ENCODE measurements at places on chromosomes 4 and X. TPM values are rescaled to one million over a fixed set of nuclear protein-coding genes. Genes with fewer than 3 reads are reported as not detected.

The MBNL3 gene
- 7.0 TPM for total RNA-seq

The SMARCA1 gene
- total RNA-seq: 31.1 TPM

The FGB gene
- not detected for total RNA-seq

The STATH gene
- not detected for total RNA-seq

The VCX2 gene
- not detected for total RNA-seq

The MAGEA10 gene
- not detected for total RNA-seq

The NLGN4X gene
- 0.49 TPM for total RNA-seq

The GRIA3 gene
- total RNA-seq: 0.18 TPM

The HTT gene
- total RNA-seq: 32.7 TPM

The RNF175 gene
- total RNA-seq: not detected

The TIGD2 gene
- total RNA-seq: 5.2 TPM

The SHROOM2 gene
- total RNA-seq: 0.49 TPM

The FOXR2 gene
- total RNA-seq: not detected

The P2RY8 gene
- total RNA-seq: not detected

The ARX gene
- total RNA-seq: not detected

The MTM1 gene
- total RNA-seq: 4.5 TPM

The FMR1NB gene
- not detected for total RNA-seq

The ZDHHC15 gene
- under 0.01 TPM for total RNA-seq

The PNMA6F gene
- total RNA-seq: not detected

The SULT1B1 gene
- 0.65 TPM for total RNA-seq

The MAGEA9B gene
- total RNA-seq: not detected

All from cardiac atrium fibroblast (primary cell).